H1 (cell line): ENCODE measurements at places on chromosomes 11 and 22. TPM values are rescaled to one million over a fixed set of nuclear protein-coding genes. Genes with fewer than 3 reads are reported as not detected.

GRCh38 chr11:104858882-104859775 lies 39.1 kb downstream of the CASP12 start:
- H3K4me3 ChIP-seq, result no peak overlapping the region
- H3K27me3 ChIP-seq, result no peaks in the 10 kb centered on the region
- no peaks in the 10 kb centered on the region for H3K4me1 ChIP-seq
- H3K36me3 ChIP-seq, result no peaks in the 10 kb centered on the region
- no peak for DNase-seq

- DNase-seq, result no peak
- no peaks in the 10 kb centered on the region for H3K27me3 ChIP-seq
- no peak overlapping the region for H3K4me3 ChIP-seq
- no peak overlapping the region for H3K27ac ChIP-seq
These were observed 42.6 kb upstream of the SMCO4 start for GRCh38 chr11:93585758-93586157.

DNA sequence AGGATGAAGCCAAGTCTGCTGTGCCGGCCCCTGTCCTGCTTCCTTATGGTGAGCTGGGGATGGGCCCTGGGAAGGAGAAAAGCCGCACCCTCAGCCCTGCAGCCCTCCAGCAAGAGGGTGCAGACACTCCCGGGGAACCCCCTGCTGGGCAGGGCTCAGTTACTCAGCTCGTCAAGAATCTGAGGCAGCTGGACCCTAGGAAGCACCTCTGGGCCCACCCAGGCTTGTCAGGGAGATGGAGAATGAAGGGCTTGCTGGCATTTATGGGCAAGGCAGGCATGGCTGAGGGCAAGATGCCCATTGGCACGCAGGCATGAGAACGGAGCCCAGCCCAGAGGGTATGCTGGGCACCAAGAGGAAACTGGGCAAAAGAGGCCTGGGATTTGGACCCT lies 12.9 kb downstream of the RELT start:
- no peak overlapping the region for H3K27ac ChIP-seq
- no peak for DNase-seq
- no peak overlapping the region for H3K4me3 ChIP-seq

- peak overlapping the region; percentile 87 for H3K4me3 ChIP-seq
- peak; percentile 79 for DNase-seq
- peaks cover 24% of the 10 kb centered on the region for H3K4me1 ChIP-seq
- peaks cover 39% of the 10 kb centered on the region for H3K36me3 ChIP-seq
- no peaks in the 10 kb centered on the region for H3K27me3 ChIP-seq
- H3K27ac ChIP-seq, result no peak overlapping the region
These were observed 7.4 kb downstream of the ZFTA start for GRCh38 chr11:63761188-63761587.

DNA sequence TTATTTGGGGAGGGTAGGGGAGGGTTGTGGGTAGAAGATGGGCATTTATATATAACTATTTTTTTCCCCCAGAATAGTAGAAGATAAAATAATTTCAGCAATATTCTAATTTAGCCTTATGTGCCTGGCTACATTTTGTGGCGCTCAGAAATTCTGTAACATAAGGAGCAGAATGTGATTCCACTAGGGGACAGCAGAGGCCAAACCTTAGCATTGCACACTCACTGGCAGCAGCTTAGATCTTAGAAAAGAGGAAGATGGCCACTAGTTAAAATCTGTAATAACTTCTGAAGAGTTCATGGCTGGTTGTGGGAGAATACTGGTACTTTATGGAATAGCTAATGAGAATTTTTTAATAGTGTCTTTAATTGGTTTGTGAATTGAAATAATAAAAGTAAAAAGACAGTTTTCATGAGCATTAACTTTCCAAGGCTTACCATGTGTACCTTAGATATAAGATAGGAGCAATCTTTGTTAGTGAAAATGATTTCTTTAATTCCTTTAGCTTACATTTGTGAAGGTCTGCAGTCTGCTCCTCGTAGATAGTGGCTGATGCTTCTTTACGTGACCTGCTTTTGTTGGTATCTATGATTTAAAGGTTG lies 33.1 kb downstream of the DDX10 start:
- H3K36me3 ChIP-seq, result no peaks in the 10 kb centered on the region; the same call in none of the 2 replicates
- no peaks in the 10 kb centered on the region for H3K27me3 ChIP-seq
- no peak overlapping the region for H3K27ac ChIP-seq
- H3K4me1 ChIP-seq, result no peaks in the 10 kb centered on the region

DNA sequence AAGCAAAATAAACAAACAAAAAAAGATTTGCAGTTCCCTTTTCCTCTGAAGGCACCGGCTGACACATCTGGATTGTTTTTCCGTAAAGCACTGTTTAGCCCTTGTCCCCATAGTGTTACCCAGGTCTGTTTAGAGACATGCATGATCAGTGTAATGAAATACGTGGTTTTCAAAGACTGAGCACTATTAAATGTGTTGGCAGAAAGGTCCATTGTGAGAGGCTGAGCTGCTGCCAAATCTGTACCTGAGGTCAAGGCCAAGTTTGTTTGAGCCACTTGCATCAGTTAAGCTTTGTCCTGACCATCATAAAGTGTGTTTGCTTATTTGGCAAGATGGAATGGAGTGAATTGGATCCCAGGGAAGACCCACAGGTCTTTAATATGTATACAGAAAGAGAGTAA lies 26.3 kb downstream of the CTR9 start:
- no peak overlapping the region for H3K4me3 ChIP-seq
- H3K4me1 ChIP-seq, result no peaks in the 10 kb centered on the region
- H3K27me3 ChIP-seq, result no peaks in the 10 kb centered on the region
- DNase-seq, result no peak

DNA sequence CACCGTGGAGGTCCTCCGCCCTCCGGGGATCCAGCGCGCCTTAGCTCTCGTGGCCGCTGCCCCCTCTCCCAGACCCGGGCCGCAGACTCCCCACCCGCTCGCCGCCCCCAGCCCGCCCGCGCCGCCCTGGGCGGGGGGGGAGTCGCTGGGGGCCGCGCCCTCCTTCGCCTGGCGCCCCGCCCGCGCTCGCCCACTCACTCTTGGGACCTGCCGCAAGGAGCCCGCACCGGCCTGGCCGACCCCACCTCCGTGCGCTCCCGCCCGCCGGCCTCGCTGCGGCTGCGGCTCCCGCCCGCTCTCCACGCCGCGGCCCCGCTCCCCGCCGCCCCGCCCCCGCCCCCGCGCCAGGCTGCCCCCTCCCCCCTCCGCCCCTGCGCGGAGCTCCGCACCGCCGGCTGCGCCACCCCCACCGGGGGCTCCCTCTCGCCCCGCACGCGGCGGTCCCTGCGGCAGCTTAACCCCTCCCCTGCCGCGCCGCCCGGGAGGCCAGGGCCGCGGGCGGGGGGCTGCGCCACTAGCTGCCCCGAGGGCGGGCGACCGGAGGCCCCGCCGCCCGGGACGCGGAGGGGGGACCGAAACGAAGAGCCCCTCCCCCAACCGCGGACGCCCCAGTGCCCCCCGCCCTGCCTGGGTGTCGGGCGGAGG lies 724 bp upstream of the RASGRP2 start:
- no peaks in the 10 kb centered on the region for H3K36me3 ChIP-seq
- H3K27me3 ChIP-seq, result peaks cover 7% of the 10 kb centered on the region; the same call in 1 of the 2 replicates
- H3K4me3 ChIP-seq, result peak overlapping the region; percentile 50

DNA sequence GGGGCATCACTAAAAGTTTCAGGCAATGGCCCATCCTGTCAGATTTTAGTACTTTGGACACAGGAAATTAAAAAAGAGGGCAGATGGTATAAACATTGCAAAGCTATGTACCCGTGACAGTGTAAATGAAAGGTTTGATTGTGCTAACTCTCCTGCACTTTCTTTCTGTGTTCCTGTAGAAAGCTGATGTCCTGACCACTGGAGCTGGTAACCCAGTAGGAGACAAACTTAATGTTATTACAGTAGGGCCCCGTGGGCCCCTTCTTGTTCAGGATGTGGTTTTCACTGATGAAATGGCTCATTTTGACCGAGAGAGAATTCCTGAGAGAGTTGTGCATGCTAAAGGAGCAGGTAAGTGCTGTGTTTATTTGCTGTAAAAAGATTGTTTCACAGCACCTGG lies 10.3 kb downstream of the CAT start:
- no peak for DNase-seq
- no peaks in the 10 kb centered on the region for H3K27me3 ChIP-seq
- H3K4me3 ChIP-seq, result no peak overlapping the region
- no peaks in the 10 kb centered on the region for H3K4me1 ChIP-seq
- no peaks in the 10 kb centered on the region for H3K36me3 ChIP-seq
- H3K27ac ChIP-seq, result no peak overlapping the region

DNA sequence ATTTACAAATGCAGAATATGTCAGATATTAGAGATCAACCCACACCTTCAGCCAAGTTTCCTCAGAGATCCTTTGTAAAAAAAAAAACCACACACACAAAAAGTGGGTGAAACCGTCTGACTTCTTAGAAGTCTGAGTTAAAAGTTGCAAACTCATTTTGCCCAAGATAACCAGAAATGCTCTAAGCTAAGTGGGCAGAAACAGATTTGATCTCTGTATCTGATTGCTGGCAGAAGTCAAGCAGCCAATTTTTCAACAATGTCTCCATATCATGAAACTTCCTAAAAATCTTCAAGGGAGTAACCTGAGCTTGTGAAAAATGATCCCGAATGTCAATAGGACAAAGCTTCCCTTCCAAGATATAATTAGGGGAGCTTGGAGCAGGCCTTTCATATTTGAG lies 28.6 kb upstream of the ATXN10 start:
- no peaks in the 10 kb centered on the region for H3K36me3 ChIP-seq
- DNase-seq, result no peak
- no peak overlapping the region for H3K27ac ChIP-seq
- peaks cover 22% of the 10 kb centered on the region for H3K4me1 ChIP-seq
- no peak overlapping the region for H3K4me3 ChIP-seq

DNA sequence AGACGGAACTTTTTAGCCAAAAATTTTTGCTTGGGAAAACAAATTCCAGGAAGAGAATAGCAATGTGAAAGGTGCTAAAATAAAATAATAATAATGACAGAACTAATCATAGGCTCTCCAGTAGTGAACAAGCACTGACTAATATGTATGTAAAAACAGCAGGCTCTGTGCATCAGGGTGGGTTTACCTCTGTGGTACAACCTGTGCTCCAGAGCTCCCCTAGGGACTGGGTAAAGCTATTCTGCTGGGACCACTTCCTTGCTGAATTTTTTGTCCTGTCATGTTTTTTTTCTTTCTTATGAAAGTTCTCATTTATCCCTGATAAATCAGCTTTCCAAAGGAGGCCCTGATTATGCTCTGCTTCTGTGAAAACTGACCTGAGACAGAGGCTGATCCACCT lies 18.8 kb downstream of the LUZP2 start:
- no peaks in the 10 kb centered on the region for H3K36me3 ChIP-seq
- no peak for DNase-seq
- no peak overlapping the region for H3K27ac ChIP-seq
- H3K27me3 ChIP-seq, result no peaks in the 10 kb centered on the region
- H3K4me1 ChIP-seq, result peaks cover 3% of the 10 kb centered on the region; the same call in 1 of the 2 replicates

DNA sequence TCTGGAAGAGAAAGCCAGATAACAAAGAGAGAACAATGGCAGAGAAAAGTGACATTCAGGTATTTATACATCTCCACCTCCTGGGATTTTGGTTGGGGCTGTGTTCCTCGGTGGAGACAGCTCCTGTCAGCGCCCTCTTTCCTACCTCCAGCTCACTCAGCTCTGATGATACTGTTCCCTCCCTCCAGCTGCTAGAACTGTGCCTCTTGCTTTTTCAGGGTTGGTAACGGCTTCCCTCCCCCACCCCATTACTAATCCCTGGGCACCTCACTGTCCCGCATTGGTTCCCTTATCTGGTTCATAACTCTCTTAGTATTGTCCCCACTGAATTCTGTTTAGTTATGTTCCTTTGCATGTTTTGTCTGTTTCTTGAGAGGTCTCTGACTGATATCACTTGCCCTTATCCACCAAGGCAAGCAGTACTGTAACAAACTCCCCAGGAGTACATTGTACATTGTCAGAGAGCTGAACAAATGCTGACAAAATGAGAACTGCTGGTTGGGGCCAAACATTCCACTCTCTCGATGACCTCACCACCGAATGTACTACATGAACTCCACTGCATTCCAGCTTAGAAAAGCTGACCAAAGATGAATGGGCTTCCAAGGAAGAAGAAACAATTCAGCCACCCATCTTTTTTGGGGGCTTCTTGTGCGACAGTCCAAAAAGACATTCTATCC lies 5.7 kb upstream of the FBXO3 start:
- no peak overlapping the region for H3K4me3 ChIP-seq
- no peaks in the 10 kb centered on the region for H3K36me3 ChIP-seq
- peaks cover 8% of the 10 kb centered on the region; the same call in 1 of the 2 replicates for H3K27me3 ChIP-seq

MICAL3 gene
- 39.2 and 41.8 TPM in 2 replicates for total RNA-seq

SELENOM gene
- 21.8 and 22.7 TPM in 2 replicates for total RNA-seq

CHRM4 gene
- 0.63 and 1.1 TPM in 2 replicates for total RNA-seq
